ENCODE measurements at places on chromosomes 4 and X. TPM values are rescaled to one million over a fixed set of nuclear protein-coding genes. Genes with fewer than 3 reads are reported as not detected.

DNA sequence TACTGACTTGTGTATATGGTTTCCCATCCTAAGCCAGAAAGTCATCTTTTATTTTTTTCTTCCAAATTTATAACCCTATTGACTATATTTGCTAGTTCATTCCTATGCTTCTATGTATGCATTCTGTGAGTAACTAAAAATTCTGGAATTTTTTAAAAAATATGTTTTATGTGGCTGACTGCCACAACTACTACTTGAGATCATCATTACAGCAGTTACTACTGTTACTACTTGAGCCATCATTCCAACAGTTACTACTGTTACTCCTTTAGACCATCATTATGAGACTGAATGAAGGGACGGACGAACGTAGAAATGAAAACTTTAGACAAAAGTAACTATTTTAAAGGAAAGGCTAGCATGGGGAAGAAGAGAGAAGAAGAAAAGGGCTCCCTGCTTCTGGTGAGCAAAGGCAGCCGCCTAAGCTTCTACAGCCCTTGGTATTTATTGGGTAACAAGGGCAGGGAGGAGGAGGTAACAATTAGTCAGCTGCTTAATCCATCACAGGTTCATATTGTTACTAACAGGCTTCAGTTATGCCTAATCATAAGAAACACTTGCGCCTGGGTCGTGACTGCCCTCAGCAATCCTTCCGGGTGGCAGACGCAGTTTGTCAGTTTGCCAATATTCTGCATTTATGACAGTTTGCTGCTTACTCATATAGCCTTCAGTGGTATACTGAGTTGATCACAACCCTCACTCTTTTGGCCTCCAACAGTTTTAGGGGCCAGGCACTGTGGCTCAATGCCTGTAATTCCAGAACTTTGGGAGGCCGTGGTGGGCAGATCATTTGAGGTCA lies 80.4 kb downstream of the PDLIM5 start:
- H3K4me3 ChIP-seq: no peak overlapping the region
- no peaks in the 10 kb centered on the region for H3K36me3 ChIP-seq
- H3K4me1 ChIP-seq: peaks cover 51% of the 10 kb centered on the region
- no peak overlapping the region for H3K27ac ChIP-seq
- H3K27me3 ChIP-seq: no peaks in the 10 kb centered on the region
- no peak for DNase-seq

GRCh38 chr4:31803526-31804195 lies 1083.5 kb downstream of the PCDH7 start:
- no peaks in the 10 kb centered on the region for H3K4me1 ChIP-seq
- no peak for DNase-seq
- no peak overlapping the region for H3K4me3 ChIP-seq
- H3K36me3 ChIP-seq: no peaks in the 10 kb centered on the region

DNA sequence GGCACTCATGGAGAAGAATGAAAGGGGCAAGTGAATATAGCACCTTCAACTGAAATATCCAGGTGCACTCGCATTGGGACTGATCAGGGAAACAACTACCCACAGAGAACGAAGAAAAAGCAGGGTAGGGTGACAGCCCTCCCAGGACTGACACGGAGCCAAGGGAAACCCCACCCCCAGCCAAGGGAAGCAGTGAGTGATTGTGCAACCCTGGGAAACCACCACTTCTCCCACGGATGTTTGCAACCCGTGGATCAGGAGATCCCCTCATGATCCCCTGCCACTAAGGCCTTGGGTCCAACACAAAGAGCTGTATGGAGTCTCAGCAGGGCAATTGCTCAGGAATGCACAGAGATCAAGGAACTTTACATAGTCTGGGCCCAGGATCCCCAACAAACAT lies 158.5 kb upstream of the HCCS start:
- H3K27ac ChIP-seq: no peak overlapping the region
- no peaks in the 10 kb centered on the region for H3K4me1 ChIP-seq
- H3K36me3 ChIP-seq: no peaks in the 10 kb centered on the region
- no peak overlapping the region for H3K4me3 ChIP-seq
- H3K27me3 ChIP-seq: no peaks in the 10 kb centered on the region

DNA sequence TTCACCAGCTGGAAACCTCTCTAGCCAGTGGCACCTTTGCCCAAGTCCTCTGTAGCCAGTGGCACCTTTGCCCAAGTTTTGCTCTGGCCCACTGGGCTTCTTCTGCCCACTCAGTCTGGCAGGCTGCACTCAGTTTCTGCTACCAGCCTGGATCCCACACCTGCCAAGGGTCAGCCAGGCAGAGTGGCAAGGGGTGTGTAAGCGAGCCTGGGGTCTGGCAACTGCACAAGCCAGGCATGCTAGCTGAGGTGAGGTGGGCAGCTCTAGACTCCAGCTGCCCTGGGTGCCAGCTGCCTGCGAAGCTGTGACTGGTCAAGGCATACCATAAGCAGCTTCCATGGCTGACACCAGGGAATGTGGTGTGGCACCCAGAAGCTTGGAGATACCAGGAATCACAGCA lies 233.1 kb upstream of the DKK2 start:
- H3K27me3 ChIP-seq: no peaks in the 10 kb centered on the region
- no peak overlapping the region for H3K27ac ChIP-seq
- no peaks in the 10 kb centered on the region for H3K36me3 ChIP-seq
- H3K4me1 ChIP-seq: no peaks in the 10 kb centered on the region

GRCh38 chrX:153561337-153561736 lies 37.6 kb downstream of the CCNQ start:
- no peak overlapping the region for H3K27ac ChIP-seq
- DNase-seq: no peak
- no peaks in the 10 kb centered on the region for H3K4me1 ChIP-seq
- H3K27me3 ChIP-seq: peaks cover 3% of the 10 kb centered on the region

DNA sequence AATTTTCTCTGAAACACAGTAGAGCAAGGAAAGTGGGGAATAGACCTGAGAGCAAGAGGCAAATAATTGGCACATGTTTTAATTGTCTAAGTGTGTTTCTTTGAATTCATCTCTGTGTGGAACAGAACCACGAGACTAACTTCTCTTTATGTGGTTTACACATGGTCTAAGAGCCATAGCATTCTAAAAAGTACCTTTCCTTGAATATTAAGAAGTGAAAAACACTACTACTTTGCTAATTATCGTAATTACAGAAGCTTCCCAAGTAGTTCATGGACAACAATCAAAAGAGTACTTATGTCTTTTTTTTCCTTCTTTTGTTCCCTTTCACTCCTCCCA lies 2.9 kb upstream of the CYBB start:
- H3K27ac ChIP-seq: no peak overlapping the region
- H3K36me3 ChIP-seq: no peaks in the 10 kb centered on the region
- H3K4me3 ChIP-seq: no peak overlapping the region

DNA sequence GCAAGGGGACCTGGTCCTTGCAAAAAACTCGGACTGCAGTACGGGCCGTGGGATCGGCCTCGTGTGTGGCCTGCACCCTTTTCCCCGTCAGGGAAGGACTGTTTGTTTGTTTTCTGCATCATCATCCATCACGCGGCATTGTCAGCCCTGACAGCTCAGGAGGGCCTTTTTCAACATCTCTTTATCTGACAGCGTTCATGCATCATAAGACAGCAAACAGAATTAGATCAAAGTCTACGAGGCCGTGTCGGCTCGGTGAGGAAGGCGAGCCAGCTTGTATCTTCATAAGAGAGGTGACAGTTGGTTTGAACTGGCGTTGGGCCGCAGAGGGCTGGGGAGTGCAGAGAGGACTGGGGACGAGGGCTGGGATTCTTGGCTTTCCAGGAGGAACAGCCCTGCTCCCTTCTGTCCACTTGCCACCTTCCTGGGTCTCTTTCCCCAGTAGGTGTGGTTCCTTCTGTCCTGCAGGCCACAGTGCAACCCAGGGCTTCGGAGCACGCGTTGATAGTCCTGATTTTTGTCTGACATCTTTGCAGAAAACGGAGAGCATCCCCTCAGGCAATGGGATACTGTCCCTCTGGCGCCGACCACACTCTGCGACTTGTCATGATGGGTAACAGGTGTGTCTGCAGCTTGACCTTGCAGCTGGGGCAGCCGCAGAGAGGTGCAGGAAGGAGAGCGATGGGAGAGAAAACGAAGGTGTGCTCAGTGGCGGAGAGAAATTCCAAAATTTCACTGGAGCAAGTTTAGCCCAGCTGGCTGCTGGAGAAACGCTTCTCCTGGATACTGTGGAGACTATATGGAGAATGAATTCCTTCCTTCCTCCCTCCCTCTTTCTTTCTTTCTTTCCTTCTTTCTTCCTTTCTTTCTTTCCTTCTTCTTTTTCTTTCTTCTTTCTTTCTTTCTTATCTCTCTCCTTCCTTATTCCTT lies 104.0 kb upstream of the SHOX start:
- no peak overlapping the region for H3K27ac ChIP-seq
- no peaks in the 10 kb centered on the region for H3K4me1 ChIP-seq
- H3K27me3 ChIP-seq: peaks cover 11% of the 10 kb centered on the region
- no peak for DNase-seq
- no peaks in the 10 kb centered on the region for H3K36me3 ChIP-seq

GRCh38 chrX:109875831-109876230 lies 127.1 kb upstream of the TMEM164 start:
- H3K36me3 ChIP-seq: no peaks in the 10 kb centered on the region
- H3K27me3 ChIP-seq: no peaks in the 10 kb centered on the region
- no peak for DNase-seq
- no peaks in the 10 kb centered on the region for H3K4me1 ChIP-seq

DNA sequence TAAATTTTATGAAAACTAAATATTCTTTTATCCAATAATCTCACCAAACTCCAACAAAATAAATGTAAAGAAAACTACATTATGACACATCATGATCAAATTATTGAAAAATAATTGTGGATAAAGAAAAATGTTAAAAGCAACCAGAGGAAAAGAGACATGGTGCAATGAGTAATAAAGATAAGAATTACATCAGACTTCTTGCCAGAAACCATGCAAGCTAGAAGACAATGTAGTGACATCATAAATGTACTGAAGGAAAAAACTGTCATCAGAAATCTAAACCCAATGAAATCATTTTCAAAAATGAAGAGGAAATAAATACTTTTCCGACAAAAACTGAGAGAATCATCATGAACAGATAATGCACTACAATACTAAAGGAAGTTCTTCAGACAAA lies 135.9 kb upstream of the EOLA2 start:
- H3K27me3 ChIP-seq: no peaks in the 10 kb centered on the region
- H3K27ac ChIP-seq: no peak overlapping the region
- H3K36me3 ChIP-seq: no peaks in the 10 kb centered on the region
- H3K4me3 ChIP-seq: no peak overlapping the region
- DNase-seq: no peak

- no peak for DNase-seq
- no peaks in the 10 kb centered on the region for H3K27me3 ChIP-seq
- H3K4me3 ChIP-seq: no peak overlapping the region
- H3K4me1 ChIP-seq: no peaks in the 10 kb centered on the region
- no peaks in the 10 kb centered on the region for H3K36me3 ChIP-seq
These were observed 37.6 kb downstream of the GABRB1 start for GRCh38 chr4:47068986-47069385.

- no peaks in the 10 kb centered on the region for H3K4me1 ChIP-seq
- no peak overlapping the region for H3K27ac ChIP-seq
- no peak overlapping the region for H3K4me3 ChIP-seq
- no peak for DNase-seq
These were observed 44.6 kb downstream of the IL13RA1 start for GRCh38 chrX:118772051-118772450.

GRCh38 chrX:10175319-10175871 lies 18.6 kb downstream of the CLCN4 start:
- no peak overlapping the region for H3K4me3 ChIP-seq
- H3K4me1 ChIP-seq: peaks cover 16% of the 10 kb centered on the region
- H3K27me3 ChIP-seq: no peaks in the 10 kb centered on the region
- H3K36me3 ChIP-seq: no peaks in the 10 kb centered on the region
- DNase-seq: no peak
- H3K27ac ChIP-seq: no peak overlapping the region

- no peaks in the 10 kb centered on the region for H3K27me3 ChIP-seq
- peaks cover 33% of the 10 kb centered on the region for H3K4me1 ChIP-seq
- peak overlapping the region; percentile 92 for H3K27ac ChIP-seq
- H3K36me3 ChIP-seq: peaks cover 18% of the 10 kb centered on the region
- H3K4me3 ChIP-seq: peak overlapping the region; percentile 83
These were observed 538 bp downstream of the STBD1 start for GRCh38 chr4:76306882-76307659.

DNA sequence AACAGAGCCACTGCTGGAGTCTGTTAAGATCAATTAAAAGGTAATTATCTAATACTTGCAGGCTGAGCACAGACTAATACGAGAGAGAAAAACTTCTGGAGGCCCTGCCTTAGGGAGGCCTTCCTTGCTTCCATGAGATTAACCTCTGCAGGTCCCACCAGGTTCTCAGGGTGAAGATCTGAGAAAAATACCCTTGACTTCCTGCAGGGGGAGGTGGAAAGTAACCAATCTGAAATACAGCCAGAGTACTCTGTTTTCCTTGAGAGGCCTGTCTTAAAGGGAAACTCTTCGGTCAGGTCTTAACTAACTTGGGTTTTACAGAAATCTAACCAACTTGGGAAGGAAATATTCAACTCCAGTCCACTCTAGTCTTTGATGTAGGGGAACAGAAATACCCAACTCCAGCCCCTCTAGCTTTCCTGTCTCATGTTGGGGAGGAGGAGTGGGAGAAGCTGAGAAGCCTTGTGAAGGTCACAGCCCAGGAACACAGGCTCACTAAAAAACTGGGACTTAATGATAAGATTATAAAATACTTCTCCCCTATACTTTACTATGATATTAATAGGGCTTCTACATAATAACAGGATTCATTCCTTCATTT lies 77.1 kb downstream of the TBCK start:
- H3K36me3 ChIP-seq: no peaks in the 10 kb centered on the region
- no peaks in the 10 kb centered on the region for H3K27me3 ChIP-seq
- H3K4me3 ChIP-seq: no peak overlapping the region
- no peak overlapping the region for H3K27ac ChIP-seq
- H3K4me1 ChIP-seq: no peaks in the 10 kb centered on the region

GRCh38 chr4:163662768-163663167 lies 168.3 kb downstream of the TMA16 start:
- H3K36me3 ChIP-seq: no peaks in the 10 kb centered on the region
- no peaks in the 10 kb centered on the region for H3K27me3 ChIP-seq
- H3K4me1 ChIP-seq: no peaks in the 10 kb centered on the region
- no peak overlapping the region for H3K27ac ChIP-seq

- H3K27ac ChIP-seq: no peak overlapping the region
- no peaks in the 10 kb centered on the region for H3K27me3 ChIP-seq
- H3K36me3 ChIP-seq: no peaks in the 10 kb centered on the region
These were observed 203.4 kb downstream of the ZNF674 start for GRCh38 chrX:46341767-46342322.

DNA sequence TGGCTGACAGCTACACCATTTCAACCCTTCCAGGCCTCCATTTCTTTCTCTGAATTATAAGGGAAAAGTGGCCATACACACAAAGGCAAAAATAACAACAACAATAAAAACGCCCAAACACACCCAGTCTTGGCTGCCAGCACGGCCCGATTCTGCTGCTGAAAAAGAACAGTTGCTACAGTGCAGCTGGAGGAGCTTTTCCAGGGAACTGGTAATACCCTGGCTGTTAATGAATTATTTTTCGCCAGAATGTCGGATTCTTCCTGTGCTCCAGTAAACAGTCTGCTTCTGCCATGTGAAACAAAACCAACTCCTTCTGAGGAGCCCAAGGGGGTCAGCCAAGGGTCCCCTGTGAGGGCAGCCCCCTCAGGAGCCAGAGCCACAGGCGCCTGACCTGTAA lies 6.6 kb downstream of the RAI2 start:
- DNase-seq: no peak
- no peaks in the 10 kb centered on the region for H3K4me1 ChIP-seq
- H3K4me3 ChIP-seq: no peak overlapping the region
- no peaks in the 10 kb centered on the region for H3K27me3 ChIP-seq

GRCh38 chr4:115972967-115973366 lies 859.5 kb upstream of the NDST4 start:
- no peaks in the 10 kb centered on the region for H3K36me3 ChIP-seq
- no peak for DNase-seq
- no peaks in the 10 kb centered on the region for H3K27me3 ChIP-seq
- H3K4me3 ChIP-seq: no peak overlapping the region
- no peaks in the 10 kb centered on the region for H3K4me1 ChIP-seq

HSFX3 gene
- not detected for total RNA-seq

FGF2 gene
- 29.2 TPM for total RNA-seq

MAGED4 gene
- total RNA-seq: 12.5 TPM

TBX22 gene
- total RNA-seq: not detected

TLR1 gene
- total RNA-seq: not detected
